ENCODE measurements at places on chromosomes 2 and 18.
A peak's percentile ranks its signal among the peaks of the same experiment; 100 is the strongest.

- DNase-seq: peak; percentile 91
These were observed 15.5 kb upstream of the RAB10 start for GRCh38 chr2:26018184-26019055.

DNA sequence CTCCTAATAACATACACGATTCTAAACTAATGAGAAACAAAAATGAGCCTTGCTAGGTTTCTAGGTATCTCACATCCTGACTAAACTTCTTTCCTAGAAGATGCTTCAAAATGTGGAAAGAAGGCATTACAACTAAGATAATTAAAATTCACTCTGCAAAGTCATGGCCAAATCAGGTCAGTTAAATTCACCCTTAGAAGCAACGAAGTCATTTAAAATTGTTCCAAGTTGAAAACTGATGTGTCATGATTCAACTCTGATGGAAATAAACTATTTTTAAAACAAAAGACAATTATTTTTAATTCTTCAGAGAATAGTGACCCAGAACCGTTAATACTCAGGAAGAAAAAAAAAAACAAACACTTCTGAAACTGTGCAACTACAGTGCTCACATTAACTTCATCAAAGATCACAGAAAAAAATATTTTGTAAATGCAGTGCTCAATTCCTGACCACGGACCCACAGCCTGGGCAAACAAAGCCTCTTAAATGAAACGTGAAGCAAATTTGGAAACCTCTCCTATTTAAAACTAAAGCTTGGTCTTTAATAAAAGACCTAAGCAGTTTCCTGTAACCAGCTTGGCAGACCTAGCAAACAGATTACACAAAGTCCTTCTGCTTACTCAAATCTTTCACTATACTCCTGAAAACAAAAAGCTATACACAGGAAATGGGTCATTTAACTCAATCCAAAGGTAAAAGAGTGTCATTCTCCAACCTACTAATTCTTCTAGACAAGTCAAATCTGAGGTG lies 39.0 kb downstream of the CHN1 start:
- no peak for DNase-seq

GRCh38 chr2:173119069-173119807 lies 43.6 kb downstream of the MAP3K20 start:
- no peak for DNase-seq

- no peak for DNase-seq
These were observed 7.9 kb downstream of the NEDD4L start for GRCh38 chr18:58051765-58052460.

DNA sequence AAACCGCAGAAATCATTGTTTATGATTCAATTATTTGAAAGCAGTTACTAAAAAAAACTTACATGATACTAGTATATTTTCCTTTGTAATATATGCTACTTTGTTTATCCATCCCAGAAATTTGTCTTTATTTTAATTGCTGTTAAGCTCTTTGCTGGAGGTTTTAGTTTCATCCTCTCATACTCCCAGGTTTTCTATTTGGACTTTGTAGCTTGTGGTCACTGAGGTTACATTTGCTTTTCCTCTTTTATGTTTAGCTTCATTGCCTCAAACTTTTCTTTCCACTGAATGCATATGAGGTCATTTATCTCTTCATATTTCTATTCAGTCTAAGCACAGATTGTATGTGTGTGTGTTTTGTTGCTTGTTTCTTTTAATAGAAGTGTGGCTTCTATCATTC lies 89.9 kb downstream of the ERBB4 start:
- DNase-seq: no peak

- DNase-seq: no peak
These were observed 291.4 kb upstream of the SALL3 start for GRCh38 chr18:78688249-78688648.

DNA sequence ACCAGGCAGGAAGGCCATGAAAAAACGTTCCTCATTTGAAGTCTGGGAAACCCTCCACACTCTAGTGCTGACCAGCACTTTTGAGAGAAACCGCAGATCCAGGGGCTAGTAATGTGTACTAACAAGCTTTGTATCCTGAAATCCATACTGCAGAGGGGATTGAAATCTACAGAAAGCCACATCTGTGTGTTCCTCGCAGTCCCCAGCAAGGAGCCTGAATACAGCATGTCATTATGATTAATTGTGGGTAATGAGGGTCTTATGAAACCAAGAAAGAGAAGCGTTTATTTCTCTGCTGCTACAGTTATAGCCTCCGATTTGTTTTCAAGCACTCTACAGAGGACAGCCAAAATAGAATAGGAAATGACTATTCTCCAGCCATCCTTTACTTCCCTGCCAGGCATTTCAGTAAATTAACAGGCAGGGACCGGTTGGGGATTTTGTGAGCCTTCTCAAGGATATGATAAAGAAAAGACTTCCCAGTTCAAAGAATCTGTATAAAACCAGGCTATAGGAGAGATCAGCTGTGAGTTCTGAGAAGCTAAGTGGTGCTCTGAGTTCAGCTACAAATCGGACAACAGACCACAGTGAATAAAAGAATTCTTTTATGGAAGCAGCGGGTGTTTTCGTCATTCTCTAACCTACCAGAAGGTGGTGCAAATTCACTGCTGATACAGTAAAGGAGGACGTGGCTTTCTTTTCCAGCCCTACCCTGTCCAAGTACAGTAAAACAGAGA lies 133.4 kb downstream of the INSIG2 start:
- peak; percentile 75 for DNase-seq

- no peak for DNase-seq
These were observed 1.0 kb upstream of the ROCK1 start for GRCh38 chr18:21112543-21113105.

DNA sequence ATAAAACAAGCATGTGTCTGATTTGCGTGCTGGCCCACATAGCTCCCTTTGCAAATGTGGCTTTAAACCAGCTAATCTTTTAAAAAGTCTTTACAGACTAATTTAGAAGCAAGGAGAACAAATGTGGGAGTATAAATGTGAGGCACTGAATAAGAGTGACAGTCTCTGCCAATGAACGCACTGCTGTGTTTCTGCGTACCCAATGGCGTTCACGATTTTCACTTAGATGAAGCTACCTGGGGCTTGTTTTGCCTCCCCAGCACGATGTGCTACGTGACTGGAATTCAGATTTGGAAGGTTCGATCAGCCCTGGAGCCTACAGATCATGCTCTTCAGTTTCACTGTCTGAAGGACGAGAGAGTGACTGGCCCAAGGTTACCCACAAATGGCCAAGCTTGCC lies 10.8 kb upstream of the CRACDL start:
- no peak for DNase-seq

- DNase-seq: peak; percentile 3
These were observed 133.7 kb downstream of the FBXO15 start for GRCh38 chr18:74013955-74014354.

GRCh38 chr2:1360144-1360543 lies 53.1 kb upstream of the TPO start:
- no peak for DNase-seq

DNA sequence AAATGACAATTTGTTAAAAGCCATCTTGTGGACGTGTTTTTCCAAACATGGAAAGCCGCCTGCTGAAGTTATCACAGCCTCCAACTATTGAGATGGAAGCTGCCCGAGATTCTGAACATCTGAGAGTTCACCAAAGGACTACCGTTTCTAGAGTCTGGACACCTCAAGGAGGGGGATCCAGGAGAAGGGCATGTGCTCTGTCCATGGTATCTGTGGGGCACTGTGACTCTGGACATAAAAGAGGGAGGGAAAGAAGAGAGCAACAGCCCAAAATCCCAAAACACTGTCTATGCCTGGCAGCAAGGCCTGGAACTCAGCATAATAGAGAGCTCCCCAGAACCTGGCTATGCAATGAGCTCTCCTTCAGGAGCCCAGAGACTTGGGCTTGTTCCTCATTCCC lies 319.9 kb downstream of the EN1 start:
- no peak for DNase-seq

GRCh38 chr18:79558933-79559416 lies 120.6 kb upstream of the CTDP1 start:
- DNase-seq: no peak

DNA sequence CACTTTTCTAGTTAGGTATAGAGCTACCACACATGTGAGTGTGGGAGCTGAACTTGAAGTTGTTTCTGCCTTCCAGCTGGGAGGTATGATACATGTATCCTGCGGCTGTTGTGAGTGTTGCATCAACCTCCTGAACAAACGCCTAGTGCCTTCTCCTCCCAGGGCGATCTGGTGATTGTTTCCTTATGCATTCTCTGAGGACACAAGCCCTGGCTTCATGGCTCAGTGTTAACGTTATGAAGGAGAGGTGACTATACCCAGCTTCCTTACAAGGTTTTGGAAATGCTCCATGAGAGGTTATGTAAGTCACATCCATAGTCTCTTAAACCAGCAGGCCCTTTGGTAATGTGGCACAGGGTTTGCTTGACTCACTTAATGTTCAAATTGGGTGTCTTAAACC lies 64.9 kb downstream of the SPRED2 start:
- DNase-seq: peak; percentile 63

Data from LoVo (cell line).